ENCODE measurements at places on chromosomes 4 and X.
A peak's percentile ranks its signal among the peaks of the same experiment; 100 is the strongest.

- no peak for DNase-seq
Measured at GRCh38 chr4:37890801-37891259, at the start of gene TBC1D1. Gene TBC1D1, plus strand, starts transcription at chr4:37891084. Its CDS starts 11,012 bp downstream, at chr4:37902096.

GRCh38 chr4:6673660-6674499 is 19.8 kb upstream of the S100P start:
- DNase-seq, result peak; percentile 91

DNA sequence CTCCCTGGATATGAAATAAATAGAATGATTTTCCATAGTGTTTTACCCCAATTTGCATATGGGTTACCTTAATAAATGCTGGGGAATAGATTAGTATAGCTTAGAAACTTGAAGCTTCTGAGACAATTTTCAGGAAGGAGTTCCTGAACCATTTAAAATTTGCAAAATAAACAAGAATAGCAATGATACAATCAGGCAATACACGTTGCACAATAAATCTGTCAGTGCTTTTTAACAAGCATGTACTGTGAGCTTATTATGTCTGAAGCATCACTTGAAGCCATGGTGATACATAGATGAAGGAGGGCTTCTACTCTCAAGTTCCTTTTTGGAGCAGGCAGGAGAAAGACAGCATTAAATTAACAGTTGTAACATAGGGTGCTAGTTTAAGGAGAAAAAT is 84.2 kb upstream of the WDFY3 start:
- no peak for DNase-seq

- no peak for DNase-seq
Measured at GRCh38 chr4:159002950-159003349, 99.9 kb upstream of the RAPGEF2 start.

DNA sequence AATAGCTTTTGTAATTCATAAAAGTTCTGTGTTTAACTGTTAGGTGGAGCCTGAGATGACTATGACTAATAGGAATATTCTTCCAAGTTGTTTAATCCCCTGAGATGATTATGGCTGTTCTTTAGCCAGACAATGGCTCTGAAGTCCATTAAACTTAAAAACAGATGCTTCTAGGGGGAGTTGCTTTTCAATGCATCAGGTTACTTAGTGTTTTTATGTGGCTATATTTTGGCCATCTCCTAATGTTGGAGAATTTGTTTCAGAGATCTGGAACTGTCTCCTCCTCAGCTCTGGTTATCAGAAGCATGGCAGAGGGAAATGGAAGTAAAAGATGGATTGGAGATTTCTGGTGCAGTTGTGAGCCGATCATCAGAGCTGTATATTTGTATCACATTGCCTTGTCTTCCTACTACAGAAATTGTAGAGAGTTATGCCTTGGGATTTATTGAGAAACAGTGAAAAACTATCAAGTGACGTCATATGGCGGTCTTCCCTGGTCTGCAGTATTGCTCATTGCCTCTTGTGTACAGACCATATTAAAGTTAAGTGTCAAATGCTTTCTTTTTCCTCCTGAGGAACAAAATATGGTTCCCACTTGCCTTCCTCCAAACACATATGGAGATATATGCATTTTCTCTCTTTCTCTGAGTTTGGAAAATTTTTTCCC is 29.8 kb downstream of the SGMS2 start:
- DNase-seq, result no peak

GRCh38 chr4:90030953-90031352 is 96.2 kb upstream of the CCSER1 start:
- DNase-seq, result no peak
